Caco-2 (cell line): ENCODE measurements at places on chromosomes 5 and 9. TPM values are rescaled to one million over a fixed set of nuclear protein-coding genes. Genes with fewer than 3 reads are reported as not detected.
A peak's percentile ranks its signal among the peaks of the same experiment; 100 is the strongest.

PCDHB10 gene
- 0.09 TPM in 1 of 2 replicates, not detected in the other for total RNA-seq

GPR150 gene
- total RNA-seq: 0.21 and 0.27 TPM in 2 replicates

- no peak for DNase-seq
- no peak overlapping the region for H3K4me3 ChIP-seq
- H3K27me3 ChIP-seq: no peaks in the 10 kb centered on the region
- no peak overlapping the region for H3K27ac ChIP-seq
- H3K36me3 ChIP-seq: no peaks in the 10 kb centered on the region
Observed at GRCh38 chr5:68554571-68555279, 339.2 kb downstream of the PIK3R1 start.

DNA sequence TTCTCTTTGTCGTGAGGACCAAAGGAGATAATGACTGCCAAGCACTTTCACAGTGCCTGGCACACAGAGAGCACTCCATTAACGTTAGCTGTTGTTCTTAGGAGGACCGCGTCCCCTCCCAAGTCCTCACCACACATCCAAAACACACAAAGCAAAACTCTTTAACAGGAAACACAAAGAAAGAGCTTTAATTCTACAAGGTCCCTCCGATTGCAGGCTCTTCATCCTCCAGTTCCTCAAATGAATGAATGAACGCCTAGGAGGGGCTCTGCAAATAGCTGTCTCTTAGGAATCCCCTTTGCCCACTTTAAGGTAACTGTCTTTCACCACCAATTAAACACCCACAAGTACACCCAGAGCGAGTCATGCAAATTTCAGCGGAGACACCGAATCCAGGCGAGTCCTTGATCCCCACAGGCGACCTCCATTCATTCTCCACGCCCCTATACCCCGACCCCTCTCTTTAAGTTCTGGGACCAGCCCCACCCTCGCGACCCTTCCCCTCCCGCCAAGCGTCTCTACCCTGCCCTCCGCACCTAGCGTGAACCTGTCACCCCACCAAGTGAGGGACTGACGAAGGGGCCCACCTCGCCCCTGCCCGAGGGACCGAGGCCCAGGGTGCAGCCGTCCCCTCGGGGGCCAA lies 644 bp downstream of the TSC1 start:
- peak overlapping the region; percentile 67 for H3K4me3 ChIP-seq
- no peaks in the 10 kb centered on the region for H3K36me3 ChIP-seq
- peak overlapping the region; percentile 98 for H3K27ac ChIP-seq
- H3K4me1 ChIP-seq: peaks cover 13% of the 10 kb centered on the region; the same call in 1 of the 2 replicates
- no peak for DNase-seq

DNA sequence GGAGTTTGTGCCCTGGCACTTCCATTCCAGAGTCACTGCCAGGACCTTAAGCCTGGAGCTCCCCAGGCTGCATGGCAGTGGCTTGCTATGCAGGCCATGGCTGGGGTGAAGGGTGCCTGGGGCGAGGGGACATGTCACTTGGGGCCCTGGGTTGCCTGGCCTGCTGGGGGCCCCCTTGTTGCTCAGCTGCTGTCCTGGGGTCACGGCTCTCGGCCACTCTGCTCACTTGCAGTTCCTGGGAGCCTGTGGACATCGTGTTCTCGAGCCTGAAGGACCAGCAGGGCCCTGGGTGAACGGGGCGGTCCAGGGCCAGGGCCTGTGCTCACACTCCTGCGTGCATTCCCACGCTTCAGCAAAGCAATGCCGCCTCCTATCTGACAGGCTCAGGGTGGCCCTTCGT lies 14.5 kb upstream of the SLC2A6 start:
- no peaks in the 10 kb centered on the region for H3K27me3 ChIP-seq
- H3K27ac ChIP-seq: no peak overlapping the region
- DNase-seq: no peak
- H3K4me1 ChIP-seq: no peaks in the 10 kb centered on the region

SUSD3 gene
- 2.2 and 2.9 TPM in 2 replicates for total RNA-seq

GRCh38 chr5:157502143-157502647 lies 42.2 kb downstream of the NIPAL4 start:
- H3K4me1 ChIP-seq: no peaks in the 10 kb centered on the region
- H3K4me3 ChIP-seq: no peak overlapping the region
- no peaks in the 10 kb centered on the region for H3K27me3 ChIP-seq
- H3K36me3 ChIP-seq: no peaks in the 10 kb centered on the region
- no peak for DNase-seq
- no peak overlapping the region for H3K27ac ChIP-seq
